ENCODE measurements at places on chromosomes 13 and 19. TPM values are rescaled to one million over a fixed set of nuclear protein-coding genes. Genes with fewer than 3 reads are reported as not detected.

The TLE6 gene
- total RNA-seq = 4.5 TPM

The CYP4F2 gene
- total RNA-seq = 0.04 TPM

The ZNF30 gene
- 5.7 TPM for total RNA-seq

The AKT1S1 gene
- 114 TPM for total RNA-seq

The IZUMO2 gene
- not detected for total RNA-seq

Data from A549 treated with dexamethasone at 1 μM for 4 hours (cell line).